ENCODE measurements at places on chromosomes 2 and 18.

DNA sequence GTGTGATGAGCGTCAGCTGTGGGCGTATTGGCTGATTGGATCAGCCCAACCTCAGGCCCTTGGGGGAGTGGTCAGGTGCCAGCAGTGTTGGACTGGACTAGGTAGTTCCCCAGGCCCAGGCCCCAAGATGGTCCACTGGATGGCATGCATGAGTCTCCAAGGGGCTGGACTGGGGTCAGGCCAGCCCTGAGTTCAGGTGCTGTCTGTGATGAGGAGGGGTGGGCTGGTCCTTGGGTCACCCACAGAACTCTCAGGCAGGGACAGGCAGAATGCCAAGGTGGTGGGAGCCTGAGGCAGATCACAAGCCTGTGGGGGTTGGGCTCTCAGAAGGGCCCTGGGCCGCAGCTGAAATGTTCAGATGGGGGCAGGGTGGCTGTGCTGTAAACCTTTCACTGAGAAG, 59.5 kb upstream of the THUMPD2 start:
- DNase-seq, result no peak

GRCh38 chr2:64203858-64204632, 59.8 kb upstream of the PELI1 start:
- no peak for DNase-seq

- no peak for DNase-seq
Measured at GRCh38 chr2:15163326-15163725, 397.8 kb downstream of the NBAS start.

- no peak for DNase-seq
Measured at GRCh38 chr2:225569995-225570394, 170.5 kb downstream of the NYAP2 start.

- DNase-seq, result no peak
Measured at GRCh38 chr2:152046940-152047339, 51.9 kb downstream of the CACNB4 start.

GRCh38 chr18:46291149-46291548, 187.0 kb downstream of the HAUS1 start:
- DNase-seq, result no peak

DNA sequence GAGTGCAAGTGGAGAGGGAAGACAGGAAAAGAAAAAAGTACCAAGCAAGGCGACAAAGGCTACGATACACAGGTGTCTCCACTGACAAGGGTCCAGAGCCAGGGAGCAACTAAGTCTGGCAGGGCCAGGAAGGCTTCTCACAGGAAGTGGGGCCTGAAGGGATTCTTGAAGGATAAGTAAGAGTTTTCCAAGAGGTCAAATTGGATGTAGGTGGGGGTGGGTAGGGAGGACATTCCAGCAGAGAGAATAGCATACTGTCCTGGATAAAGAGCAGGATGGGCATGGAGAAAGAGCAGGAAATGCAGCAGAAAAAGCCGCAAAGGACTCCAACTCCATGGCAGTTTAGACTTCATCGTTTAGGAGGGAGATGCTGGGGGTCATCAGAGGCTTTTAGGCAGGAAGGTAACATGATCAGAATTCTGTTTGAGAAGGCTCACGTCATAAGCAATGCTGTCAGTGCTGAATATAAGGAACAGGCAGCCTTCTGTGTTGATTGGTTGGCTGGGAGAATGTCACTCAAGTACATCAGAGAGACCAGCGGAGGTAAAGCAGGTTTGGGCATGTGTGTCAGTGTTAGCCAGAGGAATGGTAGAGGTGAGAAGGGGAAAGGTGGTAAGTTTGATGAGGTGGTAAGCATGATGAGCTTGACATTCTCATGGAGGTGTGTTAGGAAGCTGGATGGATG, 35.1 kb downstream of the ARHGAP25 start:
- DNase-seq, result no peak

DNA sequence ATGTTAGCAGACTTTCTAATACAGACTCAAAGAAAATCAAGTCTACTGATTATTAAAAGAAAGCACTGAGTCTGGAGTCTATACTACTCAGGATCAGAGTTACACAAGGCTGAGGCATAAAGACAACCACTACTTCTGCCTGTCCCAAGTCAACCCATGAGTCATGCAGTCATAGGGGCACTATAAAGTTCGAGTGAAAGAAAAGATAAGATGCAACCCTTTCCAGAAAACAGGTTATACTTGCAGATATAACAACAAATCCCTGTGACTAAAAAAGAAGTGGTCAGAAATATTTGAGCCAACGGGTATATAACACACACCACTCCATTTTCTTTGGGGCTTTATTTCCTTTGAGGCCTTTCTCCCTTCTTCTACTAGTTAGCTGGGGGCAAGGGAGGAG, 18.6 kb upstream of the SCRN3 start:
- DNase-seq, result no peak

- no peak for DNase-seq
Measured at GRCh38 chr2:39996653-39997080, 217.6 kb upstream of the THUMPD2 start.

GRCh38 chr2:206800506-206801417, 35.4 kb downstream of the FASTKD2 start:
- peak; percentile 8 for DNase-seq

DNA sequence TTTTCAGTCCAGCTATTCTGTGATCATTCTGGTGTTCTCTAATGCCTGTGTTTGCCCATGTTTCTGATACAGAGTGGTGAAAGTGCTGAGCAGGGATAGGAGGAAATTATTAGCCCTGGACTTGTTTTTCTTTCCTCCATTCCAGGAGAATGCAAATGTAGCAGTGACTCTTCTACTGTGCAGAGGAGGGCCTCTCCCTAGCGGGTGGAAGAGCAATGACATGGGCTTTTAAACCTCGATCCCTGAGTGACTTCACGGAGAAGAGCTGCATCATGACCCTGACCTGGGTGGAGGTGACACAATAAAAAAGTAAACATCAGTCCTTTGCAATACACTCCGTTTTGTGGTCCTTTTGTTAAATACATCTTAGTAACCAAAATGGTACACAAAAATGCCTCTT, 68.0 kb upstream of the NETO1 start:
- no peak for DNase-seq

DNA sequence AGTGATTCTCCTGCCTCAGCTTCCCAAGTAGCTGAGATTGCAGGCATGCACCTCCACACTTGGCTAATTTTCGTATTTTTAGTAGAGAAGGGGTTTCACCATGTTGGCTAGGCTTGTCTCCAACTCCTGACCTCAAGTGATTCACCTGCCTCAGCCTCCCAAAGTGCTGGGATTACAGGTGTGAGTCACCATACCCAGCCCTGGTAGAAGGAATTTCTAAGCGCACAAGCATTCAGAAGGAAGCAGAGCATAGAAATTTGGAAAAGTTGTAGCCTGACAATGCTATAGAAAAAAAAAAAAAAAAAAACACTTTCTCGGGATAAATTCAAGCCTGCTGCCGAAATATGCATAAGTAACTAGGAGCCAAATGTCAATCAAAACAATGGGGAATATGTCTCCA, 249.4 kb downstream of the GRB14 start:
- DNase-seq, result no peak

- DNase-seq, result no peak
Measured at GRCh38 chr2:227204452-227204851, 40.0 kb downstream of the COL4A3 start.

DNA sequence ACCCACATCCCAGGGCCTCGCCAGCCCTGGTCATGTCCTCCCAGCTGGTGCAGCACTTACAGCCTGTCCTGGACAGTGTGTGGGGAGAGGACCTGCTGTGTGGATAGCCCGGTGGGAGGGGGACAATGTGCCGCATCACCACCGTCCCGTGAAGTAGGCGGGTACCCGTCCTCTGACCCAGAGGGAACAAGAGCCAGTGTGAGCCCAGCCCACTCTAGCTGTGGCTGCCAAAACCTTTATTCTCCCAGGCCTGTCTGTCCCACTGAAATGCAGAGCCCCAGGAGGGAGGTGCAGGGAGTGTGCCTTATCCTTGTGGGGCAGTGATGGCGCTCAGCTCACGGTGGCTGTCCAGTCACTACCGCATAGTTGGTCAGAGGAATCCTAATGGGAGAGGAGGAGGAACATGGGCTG, 1.7 kb downstream of the TRAF3IP1 start:
- DNase-seq, result no peak

GRCh38 chr2:69638630-69639029, 4.9 kb downstream of the AAK1 start:
- DNase-seq, result no peak

GRCh38 chr18:63971320-63972001, 1.6 kb downstream of the SERPINB8 start:
- no peak for DNase-seq

- no peak for DNase-seq
Measured at GRCh38 chr2:78876316-78876688, 149.2 kb upstream of the REG3G start.

DNA sequence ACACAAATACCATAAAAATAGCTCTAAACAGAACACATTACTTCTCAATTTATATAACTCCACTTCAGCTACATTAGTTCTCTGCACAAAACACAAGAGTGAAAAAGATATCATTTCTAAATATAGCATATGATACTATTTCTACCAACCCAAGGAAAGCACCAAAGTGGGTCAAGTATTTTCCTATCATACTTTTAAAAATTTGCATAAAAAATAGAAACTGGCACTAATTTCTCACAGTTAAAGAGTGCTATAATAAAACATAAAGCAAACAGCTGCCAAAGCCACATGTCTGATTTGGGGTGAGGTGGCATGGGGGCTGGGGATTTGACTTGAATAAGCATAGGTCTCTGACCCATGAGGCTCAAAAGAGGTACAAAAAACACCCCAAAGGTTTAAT, 61.5 kb downstream of the BARD1 start:
- no peak for DNase-seq

- no peak for DNase-seq
Measured at GRCh38 chr2:221285148-221285547, 287.0 kb downstream of the EPHA4 start.

GRCh38 chr2:132677661-132678060, 7.7 kb upstream of the LYPD1 start:
- no peak for DNase-seq

GRCh38 chr2:95014126-95014708, 11.3 kb upstream of the MAL start:
- no peak for DNase-seq

- DNase-seq, result no peak
Measured at GRCh38 chr2:207459990-207460757, 69.6 kb upstream of the CREB1 start.

DNA sequence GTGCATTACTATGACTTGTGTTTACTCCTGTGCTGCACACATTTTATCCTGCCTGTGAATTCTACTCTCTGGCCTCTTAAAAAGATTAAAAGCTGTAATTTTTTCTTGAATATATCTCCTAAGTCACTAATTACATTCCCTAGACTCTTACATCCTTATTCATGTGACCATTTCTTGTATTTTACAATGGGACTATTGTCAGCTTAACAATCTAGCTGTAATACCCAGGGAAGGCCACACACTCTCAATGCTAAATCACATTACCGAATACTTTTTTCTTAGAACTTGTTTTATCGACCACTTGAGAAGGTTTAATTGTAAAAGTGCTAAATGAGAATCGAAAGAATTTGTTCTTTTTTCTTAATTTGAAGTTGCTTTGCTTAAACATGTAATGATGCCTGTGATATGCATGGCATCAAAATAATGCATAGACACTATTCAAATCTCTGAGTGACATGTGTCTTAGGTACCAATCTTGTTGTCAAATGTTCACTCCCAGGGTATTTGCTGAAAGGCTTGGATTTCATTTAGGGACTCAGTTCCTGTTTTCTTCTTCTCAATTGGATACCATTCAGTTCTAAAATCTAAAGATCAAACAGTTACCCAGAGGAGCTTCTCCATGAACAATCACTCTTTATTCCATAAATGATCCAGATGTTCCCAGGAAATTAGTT, 498.5 kb downstream of the DPP10 start:
- DNase-seq, result no peak

DNA sequence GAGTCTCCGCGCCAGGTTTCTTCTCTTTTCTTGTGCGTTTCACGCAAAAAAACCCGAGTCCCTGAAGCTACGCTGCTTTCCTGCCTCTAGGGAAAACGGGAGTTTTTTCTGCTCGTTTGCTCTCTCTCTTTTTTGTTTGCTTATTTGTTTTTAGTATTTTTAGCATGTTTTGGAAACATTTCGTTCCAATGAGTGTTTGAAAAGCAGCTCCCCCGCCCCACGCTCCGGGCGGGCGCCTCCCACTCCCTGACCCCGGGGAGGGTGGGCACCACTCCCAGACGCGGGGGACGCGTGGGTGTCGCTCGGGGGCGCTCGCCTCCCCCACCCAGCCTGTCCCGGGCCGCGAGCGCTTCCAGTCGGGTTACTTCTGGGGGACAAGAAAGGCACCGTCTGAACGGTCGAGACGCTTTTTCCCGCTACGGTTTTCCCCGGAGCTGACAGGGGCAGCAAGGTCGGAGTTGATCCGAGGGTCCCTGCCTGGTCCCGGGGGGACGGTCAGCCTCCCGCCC, 446 bp upstream of the EFHD1 start:
- DNase-seq, result no peak

DNA sequence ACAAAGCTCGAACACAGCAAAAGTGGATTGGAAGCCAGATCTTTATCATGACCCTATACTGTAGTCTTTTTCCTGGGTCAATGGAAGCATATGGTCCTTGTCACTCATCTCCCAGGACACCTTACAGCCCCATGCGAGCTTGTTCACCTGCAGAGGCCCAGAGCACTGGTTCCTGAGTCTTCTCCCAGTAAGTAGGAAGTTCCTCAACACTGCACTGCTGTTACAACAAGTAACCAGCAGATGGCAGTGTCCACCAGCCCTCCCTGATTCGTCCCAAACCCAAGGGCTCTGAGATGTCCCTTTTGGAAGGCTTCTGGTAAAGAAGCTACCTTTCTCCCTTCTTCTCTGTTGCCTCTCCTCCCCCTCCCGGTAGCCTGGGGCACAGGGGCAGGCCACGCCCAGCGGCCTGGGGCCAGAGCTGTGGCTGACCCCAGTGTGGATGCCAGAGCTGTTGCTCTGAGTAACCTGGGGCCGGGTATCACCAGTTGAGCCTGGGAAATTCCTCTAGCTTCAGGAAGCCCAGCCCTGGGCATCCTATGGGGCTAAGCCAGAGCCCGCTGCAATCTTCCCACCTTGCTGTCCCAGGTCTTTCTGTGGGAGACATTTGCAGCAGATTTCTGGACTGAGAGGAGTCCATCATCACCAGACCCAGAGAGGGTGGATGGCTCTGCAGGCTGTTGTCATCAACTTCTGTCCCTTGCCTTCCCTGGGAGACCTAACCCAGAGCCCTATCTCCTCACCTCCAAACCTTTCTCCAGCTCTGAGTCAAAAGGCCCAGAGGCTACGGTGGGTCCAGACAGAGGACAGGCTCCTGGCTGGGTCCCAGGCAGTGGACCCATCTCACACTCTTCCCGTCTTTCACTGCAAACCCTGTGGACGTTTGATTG, 5.3 kb upstream of the GDF7 start:
- DNase-seq, result peak; percentile 39

DNA sequence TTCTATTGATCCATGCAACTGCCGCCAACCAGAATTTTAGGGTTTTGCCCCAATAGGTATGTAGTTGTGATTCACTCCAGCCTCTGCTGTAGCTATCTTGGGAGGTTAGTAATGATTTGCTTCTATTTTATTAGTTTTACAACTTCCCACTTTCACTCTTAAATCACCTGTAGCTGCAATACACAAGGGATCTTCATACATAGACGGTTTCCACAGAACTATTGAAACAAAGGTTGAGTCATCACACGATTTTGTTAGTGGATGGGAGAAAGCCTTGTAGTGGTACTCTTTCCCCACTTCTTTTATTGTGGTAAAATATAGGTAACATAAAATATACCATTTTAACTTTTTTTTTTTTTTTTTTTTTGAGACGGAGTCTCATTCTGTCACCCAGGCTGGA, 104.2 kb upstream of the SPRED2 start:
- DNase-seq, result no peak
